ENCODE measurements at places on chromosomes 2 and 18.
A peak's percentile ranks its signal among the peaks of the same experiment; 100 is the strongest.

DNA sequence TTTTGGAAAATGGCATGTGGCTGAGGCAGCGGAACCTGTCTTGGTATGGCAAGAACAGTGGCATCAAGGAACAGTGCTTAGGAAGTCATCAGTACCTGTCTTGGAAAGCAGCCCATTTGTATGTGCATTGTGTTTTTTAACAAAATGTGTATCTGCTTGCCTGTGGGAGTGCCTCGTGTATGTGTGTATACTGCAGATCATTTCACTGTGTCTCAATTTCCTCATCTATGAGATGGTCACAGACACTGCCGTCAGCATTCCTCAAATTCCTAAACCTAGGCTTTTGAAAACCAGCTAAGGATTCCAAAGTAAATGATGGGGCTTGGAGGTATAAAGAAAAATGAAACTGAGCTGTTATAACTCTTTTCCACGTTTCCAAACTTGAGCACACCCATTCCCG is 441.3 kb downstream of the RND3 start:
- no peak for DNase-seq

DNA sequence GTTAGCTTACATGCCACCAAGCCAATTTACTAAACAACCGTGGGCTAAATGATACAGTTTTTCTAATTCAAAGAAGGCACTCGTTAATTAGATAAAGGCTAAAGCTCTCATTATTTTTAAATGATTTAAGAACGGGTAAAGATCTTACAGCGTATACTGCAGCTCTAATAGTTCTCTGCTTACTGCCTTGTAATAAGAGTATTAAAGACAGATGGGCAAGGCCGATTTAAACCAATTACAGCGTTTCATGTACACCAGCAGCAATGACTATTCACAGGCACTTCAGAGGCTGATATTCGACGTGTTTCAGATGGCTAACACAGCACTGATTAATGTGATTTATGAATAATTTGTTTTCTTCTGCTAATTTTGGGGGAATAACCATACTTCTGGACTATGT is 259.3 kb downstream of the ZNF407 start:
- no peak for DNase-seq

DNA sequence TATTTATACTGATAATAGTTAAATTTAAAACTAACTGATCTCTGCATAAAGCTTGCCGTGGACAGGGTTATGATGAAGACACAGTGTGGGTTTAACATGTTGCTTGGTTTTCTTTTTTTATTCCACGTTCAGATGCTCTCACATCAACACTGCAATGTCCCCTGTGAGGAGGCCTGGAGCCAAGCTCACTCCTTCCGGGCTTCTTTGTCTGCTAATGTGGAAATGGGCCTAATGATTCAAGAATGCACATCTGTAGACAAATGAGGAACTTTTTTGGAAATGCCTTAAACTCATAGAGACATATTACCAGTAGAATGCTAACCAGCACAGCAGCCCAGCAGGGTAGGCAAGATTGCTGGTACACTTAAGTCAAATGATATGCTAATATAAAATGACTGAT is 208.0 kb downstream of the GALR1 start:
- DNase-seq, result no peak

- no peak for DNase-seq
These were observed 79.5 kb downstream of the DGKD start for GRCh38 chr2:233433794-233434193.

- DNase-seq, result no peak
These were observed 43.5 kb downstream of the SLC14A2 start for GRCh38 chr18:45658756-45659155.

DNA sequence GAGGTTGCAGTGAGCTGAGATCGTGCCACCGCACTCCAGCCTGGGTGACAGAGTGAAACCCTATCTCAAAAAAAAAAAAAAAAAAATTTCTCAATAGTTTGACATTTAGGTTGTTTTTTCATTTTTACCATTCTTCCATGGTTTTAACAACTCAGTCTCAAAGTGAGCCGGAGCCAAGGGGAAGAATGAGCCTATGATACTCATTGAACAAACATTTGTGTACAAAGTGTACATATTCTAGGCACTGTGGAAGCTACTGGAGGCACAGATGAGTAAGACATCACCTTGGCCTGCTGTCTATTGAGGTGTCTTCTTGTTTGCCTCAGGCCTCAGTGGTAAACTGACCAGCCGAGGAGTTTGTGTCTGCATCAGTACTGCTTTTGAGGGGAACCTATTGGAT is 21.9 kb downstream of the CENPO start:
- DNase-seq, result no peak

- no peak for DNase-seq
These were observed 1001.2 kb downstream of the DPP10 start for GRCh38 chr2:115443539-115444185.

- no peak for DNase-seq
These were observed 26.4 kb downstream of the EPG5 start for GRCh38 chr18:45940724-45941123.

DNA sequence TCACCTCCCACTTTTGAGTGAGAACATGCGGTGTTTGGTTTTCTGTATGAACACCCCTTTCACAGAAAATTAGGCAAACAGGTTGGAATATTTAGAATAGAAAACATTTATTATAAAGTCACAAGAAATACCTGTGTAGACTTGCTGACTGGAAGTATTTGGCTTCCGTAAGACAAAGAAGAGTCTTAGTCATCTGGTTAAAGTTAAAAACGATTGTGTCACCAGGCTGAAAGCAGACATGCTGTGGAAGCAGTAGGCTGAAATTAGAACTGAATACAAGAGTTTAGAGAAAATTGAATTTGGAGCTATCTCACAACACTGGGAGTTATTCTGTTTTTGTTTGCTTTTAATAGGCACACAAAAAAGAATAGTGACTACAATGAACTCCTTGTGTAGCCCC is 16.2 kb upstream of the CLASP1 start:
- DNase-seq, result no peak

GRCh38 chr2:16303273-16303577 is 362.4 kb downstream of the CYRIA start:
- no peak for DNase-seq

- DNase-seq, result no peak
These were observed 23.4 kb downstream of the MYO7B start for GRCh38 chr2:127558911-127559310.

DNA sequence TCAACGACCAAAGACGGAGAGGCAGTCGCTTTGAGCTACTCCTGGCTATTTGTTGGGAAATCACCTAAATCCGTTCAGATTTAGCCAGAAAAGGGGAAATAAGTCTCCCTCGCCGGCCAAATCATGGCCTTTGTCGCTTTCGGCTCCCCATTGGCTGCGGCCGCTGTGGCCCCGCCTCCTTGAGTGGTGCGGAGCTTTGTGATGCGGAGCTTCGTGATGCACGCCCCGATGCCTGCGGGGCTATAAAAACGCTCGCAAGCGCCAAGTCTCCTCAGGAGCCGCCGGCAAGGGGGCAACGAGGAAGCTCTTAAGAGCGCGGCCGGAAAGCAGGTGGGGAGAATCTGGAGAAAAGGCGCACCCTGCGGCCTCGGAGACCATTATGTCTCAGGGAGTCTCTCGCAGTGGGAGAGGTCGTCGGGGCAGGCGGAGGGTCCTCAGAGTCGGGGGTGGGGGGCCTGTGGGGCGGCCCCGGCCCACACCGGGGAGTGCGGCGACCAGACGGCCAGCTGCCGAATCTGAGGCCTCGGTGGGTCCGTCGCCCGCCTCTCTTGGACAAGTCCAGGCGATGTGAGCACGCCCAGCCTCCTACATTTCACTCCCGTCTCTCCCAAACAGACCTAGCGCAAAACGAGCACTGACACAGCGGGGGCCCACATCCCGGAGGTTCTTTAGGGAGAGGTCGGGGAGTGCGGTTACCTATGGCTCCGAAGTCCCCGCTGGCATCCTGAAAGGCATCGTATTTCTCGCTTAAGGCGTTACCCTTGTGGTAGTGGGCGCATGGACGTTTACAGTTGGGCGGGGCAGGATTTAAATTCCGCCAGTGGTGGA is at the start of gene CABYR:
CABYR (plus strand) TSS at position 274 of the 828 bp plus-strand sequence. CDS start 4,053 bp downstream, outside the sequence.
- DNase-seq, result peak; percentile 83

DNA sequence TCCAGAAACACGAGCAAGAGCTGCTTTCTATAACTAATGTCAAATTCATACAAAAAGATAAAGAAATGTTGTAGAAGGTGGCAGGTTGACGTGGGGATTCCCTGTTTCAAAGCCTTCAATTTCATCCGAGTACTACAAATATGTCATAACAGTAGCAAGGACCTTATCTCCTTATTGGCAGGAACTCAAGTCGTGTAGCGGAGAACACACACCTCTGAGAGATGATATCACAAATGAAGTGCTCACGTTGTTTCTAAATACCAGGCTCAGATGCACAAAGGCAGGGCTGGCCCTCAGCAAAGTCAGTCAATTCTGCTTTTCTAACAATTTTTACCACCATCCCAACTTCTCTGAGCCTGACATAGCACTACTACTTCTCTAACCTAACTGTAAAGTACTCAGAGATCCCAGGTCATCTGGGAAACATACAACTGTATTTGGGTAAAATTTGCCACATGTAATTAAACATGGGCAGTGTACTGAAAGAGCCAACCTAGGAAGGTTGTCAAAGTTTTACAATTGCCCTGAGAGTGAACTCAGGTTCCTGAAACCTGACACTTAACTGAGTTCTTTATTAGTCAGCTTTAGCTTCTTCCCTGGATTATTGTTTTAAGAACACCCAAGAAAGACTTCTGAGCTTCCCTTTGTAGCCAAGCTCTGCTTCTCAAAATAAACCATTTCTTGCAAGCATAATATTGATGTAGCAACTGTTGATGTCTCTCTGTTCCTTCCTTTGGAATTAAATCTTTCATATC is 813.7 kb upstream of the ACVR2A start:
- DNase-seq, result no peak

DNA sequence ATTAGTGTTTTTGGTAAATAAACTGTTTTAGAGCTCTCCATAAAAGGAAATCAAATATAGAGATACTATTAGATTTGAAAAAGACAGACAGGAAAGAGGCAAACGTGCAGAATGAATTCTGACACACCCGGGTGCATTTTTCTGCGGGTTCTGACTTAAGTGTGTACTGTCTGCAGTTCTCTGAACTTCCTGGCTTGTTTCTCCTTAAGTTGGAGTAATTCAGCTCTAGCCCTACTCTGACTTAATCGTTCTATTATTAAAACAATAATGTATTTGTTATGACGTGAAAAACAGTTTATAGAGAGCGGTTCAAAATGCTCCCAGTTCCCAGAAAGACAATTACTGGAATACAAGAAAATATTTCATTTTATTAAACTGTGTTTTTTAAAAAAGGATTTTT is 305.9 kb downstream of the ARHGAP15 start:
- DNase-seq, result no peak

- no peak for DNase-seq
These were observed 470.4 kb upstream of the ACVR2A start for GRCh38 chr2:147374423-147374811.

- DNase-seq, result no peak
These were observed 19.4 kb downstream of the SEPTIN10 start for GRCh38 chr2:109594246-109594885.

GRCh38 chr18:26103579-26103978 is 13.2 kb upstream of the SS18 start:
- no peak for DNase-seq

DNA sequence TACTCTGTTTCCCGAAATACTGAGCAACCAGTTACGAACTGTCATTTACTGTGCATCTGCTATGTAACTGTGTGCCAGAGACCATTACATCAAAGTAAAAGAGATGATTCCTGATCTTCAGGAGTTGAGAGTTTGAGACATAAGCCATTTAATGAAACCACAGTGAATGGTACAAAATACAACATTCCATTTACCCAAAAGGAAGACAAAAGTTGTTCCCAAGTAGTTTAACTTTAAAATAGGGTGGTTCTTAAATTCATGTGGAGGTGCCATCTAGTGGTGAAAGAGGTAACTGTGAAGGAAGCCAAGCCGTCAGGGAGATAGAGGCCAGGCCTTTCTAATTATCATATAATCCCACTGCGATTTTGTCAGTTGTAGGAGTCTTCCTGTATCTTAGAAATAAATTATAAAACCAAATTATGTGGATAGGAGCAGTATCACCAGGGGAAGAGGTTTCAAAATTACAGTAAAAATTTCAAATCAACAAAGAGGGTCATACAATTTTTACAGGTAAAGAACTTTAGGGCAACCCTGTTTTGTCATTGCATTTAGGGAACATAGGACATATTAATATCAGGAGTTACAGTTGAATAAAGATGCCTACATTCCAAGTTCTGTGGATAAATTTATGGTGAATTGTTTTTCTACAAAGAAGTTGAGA is 67.7 kb downstream of the EPAS1 start:
- no peak for DNase-seq

GRCh38 chr2:42954227-42954962 is 162.0 kb upstream of the HAAO start:
- DNase-seq, result no peak

DNA sequence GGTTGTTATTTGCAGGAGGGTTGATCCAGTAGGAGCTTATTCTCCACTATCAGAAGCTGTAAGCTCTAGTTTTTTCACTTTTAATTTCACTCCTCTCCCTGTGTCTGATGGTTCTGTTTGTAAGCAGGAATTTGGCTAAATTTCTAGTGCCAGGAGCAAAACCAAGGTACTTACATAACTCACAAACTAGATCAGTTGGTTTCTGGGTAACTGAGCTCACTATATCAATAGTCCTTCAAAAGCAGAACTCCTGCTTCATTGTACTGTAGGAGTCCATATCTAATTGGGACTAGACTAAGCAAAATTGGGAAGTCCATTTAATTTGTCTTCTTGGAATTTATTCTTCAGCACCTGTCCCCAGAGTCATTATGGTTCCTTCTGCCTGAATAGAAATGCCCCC is 20.1 kb upstream of the RAX start:
- no peak for DNase-seq

GRCh38 chr2:240434728-240435456 is 571 bp upstream of the GPC1 start:
- DNase-seq, result peak; percentile 76

- no peak for DNase-seq
These were observed at the start of gene WNT6 for GRCh38 chr2:218859556-218859987. Gene WNT6, plus strand, starts transcription at chr2:218859805. Its CDS starts 233 bp downstream, at chr2:218860038.

DNA sequence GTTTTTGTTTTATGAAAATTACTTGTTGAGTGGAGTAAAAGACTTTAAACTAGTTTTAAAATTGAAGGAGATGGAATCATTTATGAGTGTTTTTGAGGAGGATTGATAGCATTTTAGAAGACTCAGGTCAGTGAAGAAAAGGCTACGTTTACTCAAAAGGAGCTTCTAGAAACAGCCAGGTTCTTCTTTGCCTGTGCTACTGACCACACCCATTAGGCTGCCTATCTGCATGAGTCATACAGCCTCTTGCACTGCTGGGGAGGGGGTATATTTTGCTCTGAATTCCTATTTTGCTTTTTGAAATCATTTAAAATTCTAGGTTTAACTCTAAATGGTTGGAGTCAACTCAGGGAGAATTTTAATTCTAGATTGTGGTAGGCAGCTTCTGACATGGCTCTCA is 22.3 kb downstream of the EFEMP1 start:
- DNase-seq, result no peak

- no peak for DNase-seq
These were observed 7.8 kb downstream of the ST6GAL2 start for GRCh38 chr2:106878206-106878605.
